SK-MEL-5 (cell line): ENCODE measurements at places on chromosomes 7 and 10. TPM values are rescaled to one million over a fixed set of nuclear protein-coding genes. Genes with fewer than 3 reads are reported as not detected.

The ERCC6 gene
- total RNA-seq, result 11.4 and 16.1 TPM in 2 replicates

DNA sequence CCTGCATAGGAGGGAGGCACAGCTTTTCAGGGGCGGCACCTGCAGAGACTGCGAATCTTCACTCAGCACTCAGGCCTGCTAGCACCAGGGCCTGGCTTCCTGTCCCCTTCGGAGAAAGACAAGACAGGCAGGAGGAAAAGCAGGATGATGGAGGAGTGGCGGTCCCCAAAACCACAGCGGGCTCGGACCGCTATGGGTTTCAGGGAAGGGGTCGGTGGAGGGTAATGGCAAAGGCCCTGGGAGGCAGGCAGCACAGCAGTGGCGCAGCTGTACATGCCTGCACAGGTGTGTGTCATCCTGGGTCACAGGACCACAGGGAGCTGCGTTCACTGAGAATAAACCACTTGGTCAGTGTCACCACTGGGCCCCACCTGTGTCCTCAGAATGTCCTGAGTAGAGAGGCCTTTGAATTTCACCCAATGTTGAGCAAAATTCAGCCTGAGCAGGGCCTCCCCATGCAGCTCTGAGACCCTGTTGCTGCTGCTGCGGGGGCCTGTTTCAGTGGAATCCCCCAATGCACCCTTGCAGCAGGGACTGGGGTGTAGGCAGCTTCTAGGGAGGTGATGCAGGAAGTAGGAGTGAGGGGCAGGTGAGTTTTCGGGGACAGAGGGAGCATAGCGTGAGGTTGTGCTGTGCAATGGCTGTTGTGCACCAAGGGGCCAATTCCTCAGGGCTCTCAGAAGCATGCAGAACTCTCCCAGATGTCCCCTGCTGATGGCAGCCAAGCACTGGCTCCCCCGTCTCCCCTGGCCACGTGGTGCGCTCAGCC is 90.6 kb upstream of the PPP2R2D start:
- DNase-seq, result no peak

DNA sequence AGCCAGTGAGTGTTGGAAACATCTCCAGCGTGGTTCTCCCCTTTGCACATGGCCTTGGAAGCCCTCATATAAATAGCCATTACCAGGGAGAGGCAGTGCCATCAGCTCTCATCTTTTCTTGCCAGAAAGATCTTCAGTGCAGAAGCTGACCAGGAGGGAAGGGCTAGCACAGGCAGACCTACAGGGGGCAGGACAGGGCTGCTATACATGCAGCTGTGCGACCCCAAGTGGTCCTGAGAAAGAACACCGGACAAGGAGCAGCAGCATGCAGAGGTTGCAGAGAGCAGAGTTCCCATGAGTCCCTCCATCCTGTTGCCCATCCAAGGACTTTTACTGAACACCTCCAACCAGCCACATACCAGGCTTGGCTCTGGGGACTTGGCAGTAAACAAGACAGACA is 17.1 kb downstream of the GRID1 start:
- peak; percentile 62 for DNase-seq

GRCh38 chr7:156163747-156164146 is 351.5 kb upstream of the SHH start:
- no peak for DNase-seq

DNA sequence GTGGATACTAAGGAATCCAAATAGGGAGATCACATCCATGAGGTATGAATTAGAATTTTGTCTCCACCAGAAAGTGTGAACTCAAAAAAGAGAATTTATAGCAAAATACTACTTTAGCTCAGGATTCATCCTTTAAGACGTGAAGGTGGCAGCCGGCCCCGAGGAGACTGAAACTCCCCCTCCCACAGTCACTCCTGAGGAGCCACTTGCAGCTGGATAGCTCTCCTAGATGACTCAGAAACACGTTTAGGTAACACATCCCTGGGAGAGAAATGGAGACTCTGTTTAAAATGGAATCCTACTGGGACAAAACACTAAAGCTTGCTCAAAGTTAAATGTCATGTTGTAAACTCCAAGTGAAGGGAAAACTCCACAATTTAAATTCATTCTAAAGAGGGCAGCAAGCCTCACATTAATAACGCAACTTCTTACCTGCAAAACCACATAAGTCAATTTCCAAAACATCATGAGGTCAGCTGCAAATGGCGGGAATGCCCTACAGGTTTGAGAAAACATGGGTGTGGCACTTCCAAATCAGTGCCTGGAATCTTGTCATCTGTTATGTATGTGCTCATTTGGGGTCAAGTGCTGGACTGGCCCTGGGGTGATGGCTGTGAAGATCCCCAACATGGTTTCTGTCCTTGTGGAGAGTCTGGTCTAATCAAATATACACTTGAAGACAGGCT is 46.2 kb downstream of the ICA1 start:
- no peak for DNase-seq

The ZNF804B gene
- not detected in 2 replicates for total RNA-seq

DNA sequence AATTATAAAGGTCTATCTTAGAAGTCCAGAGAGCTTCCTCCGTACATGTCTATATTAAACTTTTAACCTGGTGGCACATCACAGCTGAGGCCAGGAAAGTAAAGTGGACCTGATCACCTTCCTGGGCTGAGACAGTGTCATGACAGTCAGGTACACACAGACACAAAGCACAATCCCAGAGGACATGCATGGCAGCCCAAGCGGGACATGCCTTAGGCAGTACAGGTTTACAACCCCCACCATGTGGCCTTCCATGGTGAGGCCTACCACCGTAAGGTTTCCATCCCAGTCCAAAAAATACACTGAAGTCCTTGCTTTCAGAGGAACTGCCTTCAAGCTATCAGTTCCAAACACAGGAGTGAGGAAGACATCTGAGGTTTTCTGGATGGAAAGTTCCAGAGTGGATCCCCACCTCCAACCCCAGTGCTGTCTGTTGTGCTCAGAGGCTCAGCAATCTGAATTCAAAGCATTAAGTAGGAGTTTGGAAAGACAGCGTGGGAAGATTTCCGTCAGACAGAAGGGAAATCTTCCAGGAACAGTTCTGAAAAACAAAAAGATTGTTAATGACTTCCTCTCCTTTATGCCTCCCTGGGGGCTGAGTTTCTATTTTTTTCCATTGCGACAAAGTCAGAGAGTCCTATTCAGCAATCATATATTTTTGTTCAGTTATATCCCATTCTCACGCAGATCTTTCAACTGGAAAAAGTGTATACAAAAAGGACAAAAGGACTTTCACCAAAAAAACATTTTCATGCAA is 20.1 kb downstream of the IFIT3 start:
- DNase-seq, result no peak

The CYP26C1 gene
- not detected in 2 replicates for total RNA-seq

GRCh38 chr7:140512317-140513000 is 33.2 kb upstream of the MKRN1 start:
- peak; percentile 60 for DNase-seq

- peak; percentile 58 for DNase-seq
Measured at GRCh38 chr10:69742928-69743602, 58.6 kb upstream of the COL13A1 start.

The HEPACAM2 gene
- 0.05 TPM in 1 of 2 replicates, not detected in the other for total RNA-seq

GRCh38 chr7:123075838-123076467 is 80.5 kb upstream of the TAS2R16 start:
- DNase-seq, result no peak
